ENCODE measurements at places on chromosomes 3 and 15.

DNA sequence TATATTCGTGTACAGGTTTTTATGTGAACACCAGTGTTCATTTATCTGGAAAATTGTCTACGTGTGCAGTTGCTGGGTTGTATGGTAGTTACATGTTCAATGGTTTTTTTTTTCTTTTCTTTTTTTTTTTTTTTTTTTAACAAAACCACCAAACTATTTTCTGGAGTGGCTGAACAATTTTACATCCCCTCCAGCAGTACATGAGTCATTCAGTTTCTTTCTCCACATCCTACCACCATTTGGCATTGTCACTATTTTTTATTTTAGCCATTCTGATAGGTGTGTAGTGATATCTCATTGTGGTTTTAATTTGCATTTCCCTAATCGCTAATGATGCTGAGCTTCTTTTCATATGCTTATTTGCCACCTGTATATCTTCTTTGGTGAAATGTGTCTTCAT lies 256.3 kb upstream of the EOMES start:
- no peak for DNase-seq

DNA sequence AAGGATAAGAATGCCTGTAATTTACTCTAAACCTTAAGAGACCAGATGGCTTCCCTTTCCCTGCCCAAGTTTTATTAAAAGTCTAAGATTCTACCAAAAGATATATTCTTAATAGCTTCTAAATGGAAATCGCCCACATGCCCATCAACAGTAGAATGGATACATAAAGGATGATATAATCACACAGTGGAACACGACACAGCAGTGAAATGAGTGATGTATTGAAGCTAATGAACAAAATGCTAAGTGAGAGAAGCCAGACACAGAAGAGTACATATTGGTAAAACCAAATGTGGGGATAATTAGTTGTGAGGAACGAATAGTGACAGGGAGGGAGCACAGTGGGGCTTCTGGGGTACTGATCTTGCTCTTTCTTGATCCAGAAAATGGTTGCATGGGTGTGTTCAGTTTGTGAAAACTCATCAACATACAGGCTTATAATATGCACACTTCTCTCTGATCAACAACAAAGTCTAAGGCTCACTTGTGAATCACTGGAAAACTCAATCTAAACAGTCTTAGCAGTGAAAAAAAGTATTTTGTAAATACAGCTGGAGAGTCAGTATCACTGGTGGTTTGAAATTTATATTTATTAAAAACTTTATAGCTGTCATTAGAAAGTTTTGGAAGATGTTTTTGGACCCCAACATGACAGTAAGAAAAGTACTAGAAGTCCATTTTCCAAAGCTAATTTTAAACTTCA lies 170.7 kb upstream of the FAM3D start:
- no peak for DNase-seq

- no peak for DNase-seq
These were observed 13.4 kb upstream of the CTDSPL2 start for GRCh38 chr15:44414001-44414400.

- DNase-seq, result no peak
These were observed 75.5 kb downstream of the SPATA16 start for GRCh38 chr3:173065543-173065981.

All from stimulated activated CD4-positive, alpha-beta T cell treated with anti-CD3 and anti-CD28 coated beads, Interleukin-2, amount 100 ng/mL, for 4 hours (primary cell).